ENCODE measurements at places on chromosomes 1 and 21. TPM values are rescaled to one million over a fixed set of nuclear protein-coding genes. Genes with fewer than 3 reads are reported as not detected.

CD46 gene
- total RNA-seq = 76.1 TPM

DNA sequence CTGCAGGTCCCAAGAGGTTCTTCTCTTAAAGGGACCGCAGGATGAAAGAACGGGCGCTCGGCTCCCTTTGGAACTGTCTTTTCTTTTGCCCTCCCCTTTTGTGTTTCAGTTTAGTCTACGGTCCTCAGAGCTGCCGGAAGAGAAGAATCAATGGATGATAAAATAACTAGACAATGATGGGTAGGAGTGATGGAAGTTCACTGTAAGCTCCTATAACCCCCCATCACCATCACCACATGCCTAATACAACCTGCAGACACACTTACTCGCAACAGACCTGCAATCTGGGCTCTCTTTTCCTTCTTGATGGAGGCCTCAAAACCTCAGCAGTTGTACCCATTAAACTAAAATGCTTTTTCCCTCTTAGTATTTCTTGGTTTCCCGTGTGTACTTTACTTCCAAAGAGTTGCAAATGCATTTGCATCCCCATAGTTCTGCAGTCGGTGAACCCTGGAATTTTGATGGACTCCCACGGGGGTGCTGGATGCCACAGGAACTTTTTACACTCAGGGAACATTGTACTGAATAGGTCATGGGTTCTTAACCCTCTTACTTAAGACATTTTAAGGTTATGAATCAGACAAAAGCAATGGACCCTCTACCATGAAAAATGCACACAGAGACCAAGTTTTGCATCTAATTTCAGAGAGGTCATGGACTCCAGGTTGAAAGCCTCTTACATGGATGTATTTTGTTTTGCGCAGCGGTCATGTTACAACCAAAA, 633 bp upstream of the RFX5 start:
- peak overlapping the region; percentile 31 for H3K27ac ChIP-seq
- H3K27me3 ChIP-seq = no peaks in the 10 kb centered on the region
- peak overlapping the region; percentile 34 for H3K4me3 ChIP-seq
- peaks cover 7% of the 10 kb centered on the region for H3K4me1 ChIP-seq

DNA sequence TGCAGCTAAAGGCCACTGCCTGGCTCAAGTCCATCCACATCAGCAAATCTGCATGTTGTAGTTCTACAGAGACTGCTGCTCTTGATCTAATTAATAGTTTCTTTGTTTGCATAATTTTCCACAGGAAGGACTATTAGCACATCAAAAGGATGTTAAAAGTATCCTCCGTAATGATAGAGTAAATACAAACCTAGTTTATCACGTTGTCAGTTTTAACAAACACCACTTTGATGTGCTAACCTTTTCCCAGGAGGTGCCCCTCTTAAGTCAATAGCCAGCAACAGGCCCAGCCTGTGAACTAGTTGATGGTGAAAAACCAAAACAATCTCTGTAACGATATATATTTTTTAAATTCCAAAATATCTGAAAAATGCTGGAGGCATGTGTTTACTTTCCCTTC, 64.2 kb upstream of the SLC22A15 start:
- H3K36me3 ChIP-seq = no peaks in the 10 kb centered on the region
- H3K4me3 ChIP-seq = no peak overlapping the region
- H3K27ac ChIP-seq = no peak overlapping the region
- no peak for DNase-seq
- no peaks in the 10 kb centered on the region for H3K4me1 ChIP-seq

GRCh38 chr21:42145569-42146272, 73.2 kb upstream of the ABCG1 start:
- H3K27ac ChIP-seq = no peak overlapping the region
- no peaks in the 10 kb centered on the region for H3K4me1 ChIP-seq
- DNase-seq = peak; percentile 54
- H3K4me3 ChIP-seq = no peak overlapping the region
- peaks cover 34% of the 10 kb centered on the region for H3K27me3 ChIP-seq

FALEC gene
- total RNA-seq = not detected

CA14 gene
- not detected for total RNA-seq

- no peaks in the 10 kb centered on the region for H3K4me1 ChIP-seq
- DNase-seq = peak; percentile 56
- H3K36me3 ChIP-seq = 0 out of 2 replicates have a peak, but pooled peaks cover 3% of the 10 kb centered on the region
These were observed 558 bp downstream of the PAXBP1 start for GRCh38 chr21:32770871-32771523.

PRKACB gene
- 14.2 TPM for total RNA-seq

PGBD2 gene
- total RNA-seq = 6.7 TPM

DNA sequence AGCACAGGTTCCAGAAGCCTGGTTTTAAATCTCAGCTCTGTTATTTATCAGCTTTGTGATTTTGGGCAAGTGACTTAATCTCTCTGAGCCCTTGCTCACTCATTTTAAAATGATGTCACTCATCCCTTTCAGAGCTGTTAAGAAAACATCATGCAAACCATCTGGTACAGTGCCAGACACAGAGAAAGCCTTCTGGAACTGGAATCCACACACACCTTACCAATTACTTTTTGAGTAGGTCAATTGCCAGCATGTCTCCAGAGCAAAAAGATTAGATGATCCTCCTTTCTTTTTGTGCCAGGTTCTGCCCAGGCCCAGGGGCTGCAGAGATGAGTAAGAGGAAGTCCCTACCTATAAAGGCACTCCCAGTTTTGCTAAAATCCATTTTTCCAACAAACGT, 61.3 kb downstream of the ROR1 start:
- no peak overlapping the region for H3K4me3 ChIP-seq
- H3K27me3 ChIP-seq = no peaks in the 10 kb centered on the region
- peak; percentile 41 for DNase-seq
- H3K4me1 ChIP-seq = no peaks in the 10 kb centered on the region
- no peak overlapping the region for H3K27ac ChIP-seq

DNA sequence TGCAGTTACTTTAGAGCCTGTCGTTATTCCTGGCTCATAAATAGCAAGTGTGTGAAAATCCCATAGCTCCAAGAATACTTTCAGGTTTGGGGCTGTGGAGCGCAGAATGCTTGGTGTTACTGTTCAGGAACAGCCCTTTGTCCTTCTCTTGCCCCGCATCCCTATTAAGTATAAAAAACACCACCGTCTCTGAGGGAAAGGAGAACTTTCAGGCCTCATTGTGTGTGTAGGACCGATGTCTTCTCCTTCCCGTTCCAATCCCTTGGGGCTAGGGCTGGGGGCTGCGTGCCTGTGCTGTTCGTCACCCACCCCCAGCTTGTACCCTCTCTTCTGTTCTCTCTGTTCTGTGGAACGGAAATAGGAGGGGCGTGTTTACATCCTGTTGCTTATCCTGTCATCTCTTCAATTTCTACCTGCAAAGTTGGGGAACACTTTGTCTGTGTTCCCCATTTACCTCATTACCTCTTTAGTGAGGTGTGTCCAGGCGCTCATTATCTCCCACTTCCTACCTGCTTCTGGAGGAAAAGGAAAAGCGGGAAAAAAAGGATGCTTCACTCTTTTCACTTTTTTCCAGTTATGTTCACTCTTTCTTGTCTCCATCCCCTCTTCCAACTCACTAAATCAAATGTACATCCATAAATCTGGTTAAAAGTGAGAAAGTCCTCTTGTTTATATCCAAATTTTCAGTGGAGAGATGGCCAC, 788 bp upstream of the TXNIP start:
- peak overlapping the region; percentile 76 for H3K27ac ChIP-seq
- no peaks in the 10 kb centered on the region for H3K27me3 ChIP-seq
- peaks cover 13% of the 10 kb centered on the region for H3K36me3 ChIP-seq
- peak overlapping the region; percentile 57 for H3K4me3 ChIP-seq
- no peak for DNase-seq

PLA2G5 gene
- total RNA-seq = not detected

HORMAD1 gene
- not detected for total RNA-seq

RPTN gene
- not detected for total RNA-seq

HMCN1 gene
- total RNA-seq = 7.8 TPM

DNA sequence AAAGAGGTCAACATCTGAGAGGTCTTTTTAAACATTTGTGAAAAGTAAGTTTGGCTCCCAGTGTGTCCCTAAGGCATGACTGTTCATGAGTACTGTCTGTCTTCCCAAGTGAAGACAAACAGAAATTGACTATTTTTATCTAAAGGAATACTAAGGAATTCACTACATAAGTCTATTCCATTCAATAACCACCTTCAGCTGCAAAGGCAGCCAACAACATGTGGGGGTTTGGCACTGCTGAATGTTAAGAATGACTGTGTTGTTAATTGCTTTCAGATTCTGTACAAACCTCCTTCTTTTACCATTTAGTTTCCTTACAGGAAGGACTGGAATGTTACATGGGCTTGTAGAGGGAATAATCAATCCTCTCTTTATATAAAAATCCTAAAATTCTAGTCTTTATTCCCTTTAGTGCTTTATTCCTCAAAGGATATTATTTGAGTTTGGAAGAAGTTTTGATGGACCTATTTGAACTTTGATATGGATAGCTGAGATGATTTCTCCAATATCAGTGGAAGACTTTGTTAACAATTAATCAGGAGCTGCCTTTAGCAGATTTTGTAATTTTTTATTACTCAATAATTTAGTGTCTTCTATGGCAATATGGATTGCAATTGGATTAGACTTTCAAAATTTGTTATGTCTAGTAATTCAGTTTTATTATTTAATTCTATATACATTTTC, 201.7 kb upstream of the CHRM3 start:
- no peaks in the 10 kb centered on the region for H3K27me3 ChIP-seq
- H3K4me1 ChIP-seq = no peaks in the 10 kb centered on the region
- H3K27ac ChIP-seq = no peak overlapping the region
- no peaks in the 10 kb centered on the region for H3K36me3 ChIP-seq

FAM131C gene
- 0.28 TPM for total RNA-seq

TMEM81 gene
- 1.8 TPM for total RNA-seq

- no peak for DNase-seq
- peaks cover 26% of the 10 kb centered on the region for H3K27me3 ChIP-seq
These were observed 130.2 kb downstream of the CAPN8 start for GRCh38 chr1:223535319-223535718.

DNA sequence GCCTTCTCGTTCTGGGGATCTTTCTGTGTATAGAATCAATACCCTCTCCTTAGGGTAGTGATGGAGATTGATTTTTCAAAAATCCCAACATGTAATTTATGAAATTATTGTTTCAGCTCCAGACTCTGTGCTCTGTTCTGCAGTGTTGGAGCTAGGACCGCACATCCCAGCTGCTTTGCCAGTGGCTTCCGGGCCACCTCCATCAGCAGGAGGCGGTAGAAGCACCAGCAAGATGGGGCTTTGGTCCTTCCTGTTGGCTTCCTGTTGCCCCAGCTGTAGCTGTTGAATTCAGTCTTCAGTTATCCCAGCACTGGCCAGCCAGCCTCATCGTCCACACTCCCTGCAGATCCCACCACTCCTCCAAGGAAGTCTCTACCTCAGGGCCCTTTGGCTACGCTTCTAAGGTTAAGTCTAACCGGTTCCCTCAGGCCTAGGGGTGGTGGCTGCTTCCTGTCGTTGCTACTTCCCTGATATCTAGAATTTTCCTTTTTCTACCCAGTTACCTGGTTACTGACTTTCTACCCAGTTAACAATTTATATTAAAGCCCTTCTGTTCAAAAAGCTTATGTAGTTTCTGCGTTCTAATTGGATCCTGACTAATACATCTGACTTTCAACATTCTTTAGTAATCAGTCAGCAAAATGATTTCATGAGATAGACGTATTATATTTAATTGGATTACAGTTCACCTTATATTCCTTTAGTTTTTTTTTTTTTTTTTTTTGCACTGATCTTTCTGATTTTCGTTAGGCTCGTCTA, 24.6 kb downstream of the GALNT2 start:
- no peaks in the 10 kb centered on the region for H3K27me3 ChIP-seq
- H3K36me3 ChIP-seq = peaks cover 6% of the 10 kb centered on the region
- peaks cover 19% of the 10 kb centered on the region for H3K4me1 ChIP-seq
- H3K27ac ChIP-seq = peak overlapping the region; percentile 72
- no peak overlapping the region for H3K4me3 ChIP-seq

GRCh38 chr1:50959303-50959912, 659 bp downstream of the FAF1 start:
- H3K4me1 ChIP-seq = no peaks in the 10 kb centered on the region
- H3K27ac ChIP-seq = peak overlapping the region; percentile 64
- no peaks in the 10 kb centered on the region for H3K36me3 ChIP-seq
- peak overlapping the region; percentile 82 for H3K4me3 ChIP-seq
- H3K27me3 ChIP-seq = no peaks in the 10 kb centered on the region
- DNase-seq = peak; percentile 37

GRCh38 chr1:168970926-168971659, 135.4 kb upstream of the ATP1B1 start:
- H3K27me3 ChIP-seq = no peaks in the 10 kb centered on the region
- no peaks in the 10 kb centered on the region for H3K36me3 ChIP-seq
- DNase-seq = no peak
- H3K27ac ChIP-seq = no peak overlapping the region

GPR153 gene
- total RNA-seq = 1.8 TPM

DNA sequence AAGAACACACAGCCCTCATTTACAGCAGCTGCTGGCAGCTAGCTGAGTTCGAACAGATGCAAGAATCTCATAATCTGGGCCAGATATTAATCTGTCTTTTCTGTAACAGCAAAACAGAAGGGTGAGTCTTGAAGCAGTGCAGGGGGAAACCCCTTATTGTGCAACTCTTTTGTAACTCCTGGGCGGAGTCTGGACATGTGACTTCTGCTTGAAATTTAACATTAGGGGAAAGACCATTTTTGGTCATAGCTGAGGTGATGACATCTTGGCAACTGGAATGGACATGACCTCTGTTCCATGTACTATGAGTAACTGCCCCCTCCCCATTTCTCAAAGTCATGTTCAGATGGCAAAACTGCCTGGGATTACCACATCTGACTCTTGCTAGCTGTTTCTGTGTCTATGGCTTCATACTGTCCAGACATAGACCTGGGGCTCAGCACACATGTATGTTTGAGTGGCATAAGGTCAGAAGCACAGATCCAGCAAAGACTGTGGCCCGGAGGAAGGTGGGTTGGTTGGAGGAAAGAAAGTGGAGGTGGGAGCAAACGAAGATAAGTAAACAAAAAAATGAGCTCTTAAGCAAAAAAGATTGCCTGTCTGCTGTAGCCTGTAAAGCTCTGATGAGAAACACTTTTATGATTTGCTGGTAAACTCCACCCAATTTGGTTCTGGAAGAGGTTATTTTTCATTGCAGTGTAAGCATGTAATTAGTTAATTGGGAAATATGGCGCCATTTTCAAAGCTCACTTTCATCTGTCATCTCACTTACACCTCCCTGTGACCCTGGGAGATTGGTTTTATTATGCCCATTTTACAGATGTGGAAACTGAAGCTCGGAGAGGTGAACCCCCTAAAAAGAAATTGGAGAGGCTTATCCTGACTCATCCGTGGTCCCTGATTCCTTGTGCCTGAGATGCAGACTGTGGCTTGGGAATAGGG, 26.1 kb downstream of the ETS2 start:
- peak overlapping the region; percentile 81 for H3K27ac ChIP-seq
- H3K27me3 ChIP-seq = no peaks in the 10 kb centered on the region
- no peaks in the 10 kb centered on the region for H3K36me3 ChIP-seq
- H3K4me1 ChIP-seq = peaks cover 12% of the 10 kb centered on the region

HAO2 gene
- total RNA-seq = not detected

DNA sequence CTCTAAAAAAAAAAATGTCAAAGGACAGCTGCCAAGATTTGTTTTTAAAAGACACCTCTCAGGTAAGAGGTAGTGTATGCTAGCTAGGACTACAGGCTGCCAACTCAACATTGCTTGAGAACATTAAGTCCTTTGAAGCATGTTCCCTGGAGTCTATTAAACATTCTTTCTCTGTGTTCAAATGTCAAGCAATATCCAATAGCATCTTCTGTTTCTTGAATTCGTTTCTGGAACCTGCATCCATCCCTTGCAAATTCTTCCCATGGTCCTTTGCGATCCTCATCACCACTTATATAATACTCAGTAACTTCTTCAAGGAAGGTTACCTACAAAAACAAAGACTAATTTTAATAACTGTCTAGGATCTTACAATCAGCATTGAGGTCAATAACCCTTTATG, 5.6 kb downstream of the PPP1R15B start:
- no peaks in the 10 kb centered on the region for H3K4me1 ChIP-seq
- H3K36me3 ChIP-seq = peaks cover 16% of the 10 kb centered on the region
- H3K4me3 ChIP-seq = no peak overlapping the region
- H3K27me3 ChIP-seq = no peaks in the 10 kb centered on the region

Measured in IMR-90 (cell line).